ENCODE measurements at places on chromosomes 2 and 18.

DNA sequence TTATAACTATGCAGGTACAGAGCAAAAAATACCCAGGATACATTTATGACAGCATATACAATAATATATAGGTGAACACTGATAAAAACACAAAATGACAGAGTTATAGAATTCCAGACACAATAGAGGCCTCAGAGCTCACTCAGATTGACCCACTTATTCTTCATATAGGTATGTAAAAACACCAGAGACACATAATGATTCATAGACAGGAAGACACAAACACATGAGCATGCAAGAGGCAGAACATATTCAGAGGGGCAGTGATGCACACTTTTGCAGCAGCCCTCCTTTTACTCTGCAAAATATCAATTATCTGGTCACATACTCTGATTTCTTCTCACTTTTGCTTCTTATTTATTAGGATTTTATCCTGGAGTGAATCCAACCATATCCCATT is 633.3 kb upstream of the ACVR2A start:
- no peak for DNase-seq

- DNase-seq: no peak
Measured at GRCh38 chr18:54822872-54823845, 5.1 kb upstream of the RAB27B start.

- DNase-seq: no peak
Measured at GRCh38 chr2:176488431-176488830, 219.2 kb downstream of the MTX2 start.

DNA sequence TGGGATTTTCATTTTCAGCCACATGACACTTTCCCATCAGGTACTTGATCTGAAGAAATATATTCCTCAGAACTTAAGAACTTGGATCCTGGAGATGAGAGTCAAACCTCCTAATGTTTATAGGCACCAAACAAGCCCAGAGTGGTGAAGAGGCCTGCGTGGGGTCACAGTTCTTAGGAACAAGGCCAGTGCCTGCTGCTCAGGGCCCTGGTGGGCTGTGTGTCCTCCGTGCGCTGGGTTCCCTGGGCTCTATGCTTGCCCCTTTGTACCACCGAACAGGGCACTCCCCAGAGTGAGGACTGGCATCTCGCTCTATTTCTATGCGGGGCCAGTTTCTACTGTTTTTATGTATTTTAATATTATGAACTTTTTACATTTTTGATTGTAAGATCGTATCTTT is 76.0 kb upstream of the RBM44 start:
- no peak for DNase-seq

DNA sequence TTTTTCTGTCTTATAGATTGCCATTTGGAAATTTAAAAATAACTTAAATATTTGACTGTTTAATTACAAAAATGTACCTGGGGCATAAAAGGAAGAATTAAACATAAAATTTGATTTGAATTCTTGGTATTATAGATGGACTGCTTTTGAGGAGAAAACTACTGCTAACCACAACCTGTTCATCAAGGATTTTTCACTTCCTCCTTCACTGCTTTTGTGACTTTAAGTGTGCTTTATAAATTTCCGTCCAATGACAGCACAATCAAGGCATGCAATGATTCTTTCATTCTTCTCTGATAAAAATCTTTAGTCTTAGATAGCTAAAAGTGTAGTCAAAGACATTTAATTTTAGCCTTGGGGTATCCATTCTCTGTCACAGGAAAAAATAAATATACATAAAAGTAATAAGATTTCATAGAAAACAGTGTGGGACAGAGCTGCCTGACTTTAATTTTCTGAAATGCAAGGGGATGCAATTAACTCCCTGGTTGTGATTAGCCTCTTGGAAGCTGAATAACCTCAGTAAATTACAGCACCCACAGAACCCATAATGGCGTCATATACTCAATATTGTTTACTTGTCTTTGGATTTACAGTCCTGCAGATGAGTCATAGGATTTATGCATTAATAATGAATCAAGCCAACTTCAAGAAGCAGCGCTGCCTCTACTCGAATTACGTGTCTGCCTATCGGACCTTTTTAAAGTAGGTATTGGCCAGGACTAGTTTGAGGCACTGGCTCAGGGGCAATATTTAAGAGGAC is 587.9 kb downstream of the NRXN1 start:
- no peak for DNase-seq

- DNase-seq: no peak
Measured at GRCh38 chr2:83633423-83633822, 825.7 kb downstream of the SUCLG1 start.

GRCh38 chr2:229563388-229563787 is 151.0 kb downstream of the DNER start:
- no peak for DNase-seq

- peak; percentile 24 for DNase-seq
Measured at GRCh38 chr2:205776139-205776538, 93.8 kb downstream of the NRP2 start.

GRCh38 chr2:3126171-3126910 is 251.3 kb downstream of the EIPR1 start:
- no peak for DNase-seq

DNA sequence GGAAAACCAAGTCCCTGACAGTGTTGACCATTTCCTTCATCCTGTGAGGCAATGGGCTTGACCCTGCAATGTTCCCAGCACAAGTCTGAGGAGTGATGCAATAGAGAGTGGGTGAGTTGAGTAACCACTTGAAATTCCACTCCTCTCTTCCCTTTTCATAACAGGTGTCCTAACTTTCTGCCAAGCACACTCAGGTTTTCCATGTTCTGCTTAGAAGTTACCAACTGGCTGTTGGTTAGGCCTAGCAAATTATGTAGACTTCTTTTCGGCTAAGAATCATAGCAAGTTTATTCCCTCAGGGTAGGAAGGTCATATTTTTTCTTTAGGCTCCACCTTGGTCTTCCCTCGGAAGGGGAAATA is 11.5 kb downstream of the GNLY start:
- peak; percentile 56 for DNase-seq

- no peak for DNase-seq
Measured at GRCh38 chr2:112782234-112782799, 2.0 kb downstream of the IL1A start.

DNA sequence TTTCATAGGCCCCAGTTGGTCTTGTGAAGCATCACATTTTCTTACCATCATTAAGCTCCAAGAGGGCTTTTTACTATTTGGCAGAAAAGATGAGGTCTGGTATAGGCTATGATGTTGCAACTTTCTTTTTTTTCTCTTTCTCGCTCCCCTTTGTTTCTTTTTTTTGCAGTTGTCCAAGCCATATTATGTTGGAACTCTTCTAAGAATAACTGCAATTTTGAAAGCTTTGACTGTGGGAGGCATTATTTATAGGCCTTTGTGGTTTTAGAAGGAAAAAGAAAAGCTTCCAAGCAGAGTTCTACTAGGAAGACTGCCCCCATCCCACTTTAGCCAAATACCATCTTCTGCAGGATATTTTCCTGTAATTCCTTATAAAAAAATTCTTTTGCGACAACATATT is 571.6 kb downstream of the ARHGAP15 start:
- DNase-seq: no peak

- peak; percentile 53 for DNase-seq
Measured at GRCh38 chr2:240229603-240230235, 89.3 kb upstream of the OTOS start.

DNA sequence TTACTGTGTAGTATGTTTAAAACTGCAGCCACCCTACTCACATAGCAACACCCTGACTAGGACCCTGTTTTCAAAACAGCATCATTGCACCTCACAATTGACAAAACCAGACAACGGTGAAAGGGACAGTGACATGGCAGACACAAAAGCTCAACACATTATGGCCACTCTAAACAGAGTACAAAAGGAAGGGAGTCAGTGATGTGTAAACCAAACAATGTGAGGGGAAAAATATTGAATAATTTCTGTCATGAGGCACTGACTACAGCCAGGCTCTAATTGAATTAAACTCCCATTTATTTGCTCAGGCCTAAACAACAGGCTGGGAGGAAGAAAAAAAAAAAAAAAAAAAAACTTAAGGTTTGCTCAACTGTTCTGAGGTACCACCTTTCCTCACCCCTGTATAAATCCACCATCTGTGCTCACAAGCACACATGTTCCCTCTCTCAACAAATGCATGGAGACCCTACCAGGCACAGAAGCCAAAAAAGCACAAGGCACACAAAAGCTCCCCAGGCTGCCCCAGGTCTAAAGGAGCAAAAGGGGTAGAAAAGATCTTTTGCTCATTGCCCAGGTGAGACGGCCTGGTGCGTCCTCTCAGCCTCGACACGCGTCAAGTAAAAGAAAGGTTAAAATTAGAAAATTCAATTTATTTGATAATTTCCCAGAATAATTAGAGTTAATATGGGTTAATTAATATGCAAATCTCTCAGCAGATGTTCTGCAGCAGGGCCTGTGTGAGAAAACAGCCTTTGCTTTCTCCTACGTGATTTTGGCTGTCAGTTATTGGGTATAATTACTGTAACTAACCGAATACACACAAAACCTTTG is 80.9 kb downstream of the ZEB2 start:
- no peak for DNase-seq

GRCh38 chr2:238949710-238950345 is 101.9 kb downstream of the TWIST2 start:
- no peak for DNase-seq

- no peak for DNase-seq
Measured at GRCh38 chr18:6039055-6039454, 143.7 kb upstream of the TMEM200C start.

GRCh38 chr2:62423883-62424458 is 82.0 kb downstream of the TMEM17 start:
- peak; percentile 86 for DNase-seq

GRCh38 chr18:48814490-48815178 is 136.1 kb downstream of the SMAD7 start:
- no peak for DNase-seq

DNA sequence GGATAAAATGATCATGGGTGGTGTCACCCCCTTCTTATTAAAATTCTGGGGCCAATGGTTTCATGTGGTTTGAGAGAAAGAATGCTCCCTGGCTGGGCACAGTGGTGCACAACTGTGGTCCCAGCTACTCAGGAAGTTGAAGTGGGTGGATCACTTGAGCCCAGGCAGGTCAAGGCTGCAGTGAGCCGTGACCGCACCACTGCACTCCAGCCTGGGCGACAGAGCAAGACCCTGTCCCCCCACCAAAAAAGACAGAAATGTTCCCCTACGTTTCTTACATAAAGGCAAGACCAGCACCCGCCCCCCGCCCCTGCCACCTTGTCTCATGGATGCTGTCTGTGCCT is 53.0 kb upstream of the ID2 start:
- no peak for DNase-seq

DNA sequence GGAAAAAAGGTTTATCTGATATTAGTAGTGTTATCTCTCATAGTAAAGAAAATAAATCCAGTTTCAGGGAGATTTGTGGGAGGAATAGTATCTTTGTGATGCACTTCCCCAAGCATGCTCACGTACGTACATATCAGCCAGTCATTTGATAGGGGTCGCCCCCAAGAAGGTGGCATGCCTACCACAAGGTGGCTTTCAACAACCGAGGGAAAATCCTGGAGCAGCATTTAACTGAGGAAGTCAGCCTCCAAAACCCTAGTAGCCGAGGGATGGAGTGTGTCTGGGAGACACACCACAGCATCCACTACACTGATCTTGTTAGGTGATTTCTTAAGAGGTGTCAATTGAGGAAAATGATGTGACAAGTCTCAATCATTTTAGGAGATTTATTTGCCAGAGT is 623.9 kb downstream of the NYAP2 start:
- no peak for DNase-seq

DNA sequence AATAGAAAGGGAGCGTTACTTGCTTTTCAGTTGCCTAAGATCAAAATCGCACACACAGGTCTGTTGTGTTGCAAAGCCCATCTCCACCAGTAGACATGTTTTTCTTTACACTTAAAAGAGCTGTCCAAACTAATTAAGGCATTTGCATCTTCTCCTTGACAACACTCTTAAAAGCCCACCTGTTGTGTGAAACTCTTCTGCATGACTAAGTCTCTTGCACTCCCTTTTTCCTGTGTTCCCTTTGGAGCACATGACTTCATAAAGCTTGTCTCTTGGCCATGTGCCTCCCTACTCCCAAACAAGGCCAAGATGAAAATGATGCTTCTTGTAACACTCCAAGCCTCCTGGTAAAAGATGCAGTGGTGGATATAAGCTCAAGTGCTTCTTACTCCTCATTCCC is 26.1 kb downstream of the PID1 start:
- no peak for DNase-seq

- no peak for DNase-seq
Measured at GRCh38 chr2:188813857-188814256, 160.3 kb upstream of the COL3A1 start.

DNA sequence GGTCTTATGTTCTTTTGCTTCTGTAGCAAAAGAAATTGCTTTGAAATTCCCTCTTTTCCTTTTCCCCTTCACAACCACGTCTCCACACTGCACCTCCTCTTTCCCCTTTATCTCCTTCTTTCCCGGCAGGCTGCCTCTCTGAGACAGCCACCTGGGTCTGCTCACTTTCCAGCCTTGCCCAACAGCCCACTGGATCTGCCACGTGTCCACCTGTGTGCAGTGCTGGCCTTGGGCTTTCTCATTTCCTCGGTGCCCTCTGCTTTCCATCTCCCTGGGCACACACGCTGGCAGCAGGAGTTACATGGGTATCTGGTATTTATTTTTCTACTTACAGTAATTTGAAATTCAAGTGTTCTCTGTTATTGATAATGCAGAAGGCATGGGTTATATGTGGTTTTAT is 213.4 kb upstream of the LYPD1 start:
- DNase-seq: no peak

GRCh38 chr2:58237741-58238140 is 3.4 kb downstream of the FANCL start:
- DNase-seq: no peak

DNA sequence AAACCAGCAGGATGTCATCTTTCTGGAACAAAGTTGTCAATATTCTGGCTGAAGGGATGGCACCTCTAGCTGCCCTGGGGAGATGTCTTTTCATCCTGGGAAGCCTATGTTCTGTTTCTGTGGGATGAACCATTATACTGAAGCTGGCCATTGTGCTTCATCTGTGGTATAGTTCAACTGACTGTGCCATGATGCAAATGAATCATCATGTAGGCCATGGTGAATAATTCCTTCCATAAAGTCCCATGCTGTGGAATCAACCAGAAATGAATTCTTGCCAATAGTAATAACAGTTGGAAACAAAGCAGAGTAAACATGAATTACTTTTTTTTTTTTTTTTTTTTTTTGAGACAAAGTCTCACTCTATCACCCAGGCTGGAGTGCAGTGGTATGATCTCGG is 64.1 kb upstream of the CNGA3 start:
- no peak for DNase-seq

Measured in Ammon's horn (tissue), 1 donor.